ENCODE measurements at places on chromosomes 4 and X.

- DNase-seq, result no peak
These were observed 10.9 kb downstream of the NFKB1 start for GRCh38 chr4:102511830-102512605.

DNA sequence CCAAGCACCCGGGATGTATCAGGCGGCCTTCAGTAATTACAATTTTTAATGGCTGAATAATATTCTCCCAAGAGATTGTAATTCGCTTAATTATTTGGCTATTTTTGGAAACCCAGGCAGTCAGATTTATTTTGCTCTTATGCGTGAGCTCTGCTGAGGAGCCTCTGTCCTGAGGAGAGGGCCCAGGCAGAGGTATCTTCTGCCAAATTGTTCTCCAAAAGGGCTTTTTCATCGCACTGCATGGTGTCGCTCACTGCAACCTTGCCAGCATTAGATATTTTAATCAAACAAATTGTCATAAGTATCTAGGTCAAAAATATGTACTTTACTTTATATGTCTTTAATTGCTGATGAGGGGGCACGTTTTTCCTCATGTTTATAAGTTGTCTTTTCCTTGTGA, 5.8 kb downstream of the ATP2B3 start:
- DNase-seq, result no peak

DNA sequence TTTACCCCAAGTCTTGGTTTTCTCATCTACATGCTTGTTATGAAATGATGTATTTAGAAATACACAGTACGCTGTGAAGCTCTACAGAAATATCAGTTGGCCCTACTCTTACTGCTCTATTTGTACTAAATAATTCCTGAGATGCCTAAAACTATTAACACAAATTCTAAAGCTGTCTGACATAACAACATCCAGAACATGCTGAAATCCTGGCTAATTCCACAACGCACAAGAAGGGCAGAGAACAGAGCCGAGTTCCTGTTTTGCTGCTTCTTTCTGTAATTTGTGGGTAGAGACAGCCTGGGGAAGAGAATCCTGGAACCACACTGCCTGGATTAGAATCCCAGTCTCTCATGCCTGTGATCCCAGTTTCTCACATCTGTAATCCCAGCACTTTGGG, 59.0 kb downstream of the ZNF827 start:
- no peak for DNase-seq

DNA sequence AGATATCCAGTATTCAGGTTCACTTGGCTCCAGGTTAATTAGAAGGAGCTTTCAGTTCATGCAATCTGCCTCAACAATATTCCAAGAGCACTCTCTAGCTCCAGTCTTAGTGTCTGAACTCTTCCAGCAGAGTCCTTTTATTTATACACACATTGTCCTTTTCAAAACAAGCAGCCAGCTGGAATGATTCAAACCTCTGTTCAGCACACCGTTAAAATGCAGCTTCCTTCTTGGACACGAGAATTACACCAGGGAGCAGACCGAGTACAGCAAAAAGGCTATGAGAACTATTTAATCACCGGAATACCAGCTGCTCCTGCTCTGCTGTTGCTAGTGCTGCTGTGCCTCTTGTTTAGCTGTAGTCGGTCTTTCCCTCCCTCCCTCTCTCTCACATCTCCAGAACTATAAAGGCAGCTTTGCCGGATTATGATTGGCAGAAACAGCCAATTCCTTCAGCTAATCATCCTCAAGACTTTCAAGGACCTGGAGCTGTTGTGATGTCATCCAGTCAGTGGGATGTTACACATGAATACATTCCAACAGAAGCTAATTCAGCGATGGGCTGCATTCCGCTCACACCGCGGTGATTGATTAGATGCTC, at the start of gene NDST4:
Gene NDST4 (minus strand): TSS at position 115 of the 601 bp plus-strand sequence. CDS start 36,584 bp downstream, outside the sequence.
- no peak for DNase-seq

DNA sequence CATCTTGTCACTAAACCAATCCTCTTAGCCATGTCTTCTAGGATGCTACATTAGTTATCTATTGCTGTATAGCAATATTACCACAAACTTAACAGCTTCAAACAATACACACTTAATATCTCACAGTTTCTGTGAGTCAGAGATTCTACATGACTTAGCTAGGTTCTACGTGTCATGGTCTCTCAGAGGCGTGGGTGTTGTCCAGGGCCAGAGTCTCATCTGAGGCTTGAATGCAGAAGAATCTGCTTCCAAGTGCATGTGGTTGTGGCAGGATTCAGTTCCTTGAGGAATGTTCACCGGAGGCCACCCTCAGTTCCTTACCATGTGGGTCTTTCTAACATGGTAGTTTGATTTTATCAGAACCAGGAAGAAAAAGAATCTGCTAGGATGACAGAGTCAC, 26.4 kb downstream of the PPP1R2C start:
- DNase-seq, result no peak

DNA sequence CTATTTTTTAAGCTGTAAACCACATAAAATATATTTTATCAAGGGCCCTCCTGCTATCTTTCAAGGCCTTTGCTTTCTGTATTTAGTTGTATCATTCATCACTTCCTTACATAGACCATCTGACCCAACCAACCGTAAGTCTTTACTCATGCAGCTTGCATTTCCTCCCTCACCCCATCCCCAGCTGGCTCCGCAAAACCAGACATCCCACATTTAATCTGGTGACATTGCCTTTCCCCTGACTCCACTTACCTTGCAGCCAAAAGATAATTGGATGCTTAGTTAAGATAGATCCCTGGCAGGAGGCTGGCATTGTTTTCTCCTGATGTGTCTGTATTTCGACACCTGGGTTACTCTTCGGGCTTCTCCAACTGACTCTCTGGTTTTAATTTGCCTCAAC, 183.7 kb upstream of the LDB2 start:
- DNase-seq, result no peak

DNA sequence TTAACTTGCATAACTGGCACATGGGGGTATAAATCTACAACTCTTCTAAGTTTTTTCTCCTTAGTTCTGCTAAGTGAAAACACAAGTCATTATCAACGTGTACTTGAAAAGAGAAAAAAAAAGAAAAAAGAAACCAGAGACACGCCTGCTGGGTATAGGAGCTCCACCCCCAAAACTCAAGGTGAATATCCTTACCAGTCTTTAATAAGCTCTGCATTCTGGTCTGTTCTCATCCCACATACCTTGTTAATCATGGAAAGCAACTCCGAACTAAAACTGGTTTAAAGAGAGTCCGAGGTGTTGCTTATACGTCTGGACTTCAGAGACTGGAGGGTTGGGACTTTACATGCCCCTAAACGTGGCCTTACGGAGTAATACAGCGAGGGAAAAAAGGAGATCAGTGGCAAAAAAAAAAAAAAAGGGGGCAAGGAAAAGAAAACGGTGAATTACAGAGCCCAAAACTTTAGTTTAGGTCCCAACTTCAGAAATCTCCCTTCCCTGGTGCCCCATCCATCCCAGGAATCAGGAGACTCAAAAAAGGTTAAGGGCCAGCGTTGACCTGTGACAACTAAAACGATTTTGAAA, 1.0 kb downstream of the PGRMC2 start:
- no peak for DNase-seq

DNA sequence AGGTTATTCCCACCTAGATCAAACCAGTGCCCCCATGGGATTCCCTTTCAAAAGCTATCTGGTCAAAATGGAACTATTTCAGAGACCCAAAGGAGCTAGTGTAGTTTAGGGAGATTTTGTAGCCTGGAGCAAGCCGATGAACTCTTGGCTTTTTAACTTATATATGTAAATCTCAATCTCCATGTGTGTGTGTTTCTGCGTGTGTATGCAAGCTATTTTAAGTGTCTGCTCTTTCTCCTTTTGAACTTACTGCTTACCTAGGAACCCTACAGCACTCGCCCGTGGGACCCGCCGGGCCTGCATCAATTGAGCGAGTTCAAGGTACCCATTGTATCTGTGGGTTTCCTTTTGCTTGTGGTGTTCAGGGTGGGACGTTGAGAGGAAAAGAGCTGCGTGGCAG, 10.4 kb downstream of the CSTF2 start:
- DNase-seq, result no peak

DNA sequence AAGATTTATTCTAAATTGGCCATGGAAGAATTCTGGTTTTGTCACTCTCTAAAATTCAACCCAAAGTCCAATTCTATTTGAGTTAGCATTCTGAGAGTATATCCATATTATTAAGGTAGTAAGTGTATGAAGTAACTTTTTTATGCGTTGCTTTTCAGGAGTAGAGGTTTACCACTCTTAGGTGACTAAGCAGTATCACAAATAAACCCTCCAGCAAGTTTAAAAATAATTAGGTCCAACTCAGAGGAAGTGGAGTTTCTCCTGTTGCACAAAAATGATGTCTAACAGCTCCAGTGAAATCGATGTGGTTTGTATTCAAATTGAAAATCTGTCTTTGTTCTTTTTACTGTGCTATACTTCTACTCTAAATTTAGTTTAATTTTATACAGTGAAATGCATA, 6.6 kb downstream of the SCML1 start:
- DNase-seq, result no peak

GRCh38 chr4:126012691-126013290, 698.0 kb downstream of the FAT4 start:
- DNase-seq, result no peak

- DNase-seq, result no peak
These were observed 300.2 kb downstream of the USP46 start for GRCh38 chr4:52358883-52359321.

DNA sequence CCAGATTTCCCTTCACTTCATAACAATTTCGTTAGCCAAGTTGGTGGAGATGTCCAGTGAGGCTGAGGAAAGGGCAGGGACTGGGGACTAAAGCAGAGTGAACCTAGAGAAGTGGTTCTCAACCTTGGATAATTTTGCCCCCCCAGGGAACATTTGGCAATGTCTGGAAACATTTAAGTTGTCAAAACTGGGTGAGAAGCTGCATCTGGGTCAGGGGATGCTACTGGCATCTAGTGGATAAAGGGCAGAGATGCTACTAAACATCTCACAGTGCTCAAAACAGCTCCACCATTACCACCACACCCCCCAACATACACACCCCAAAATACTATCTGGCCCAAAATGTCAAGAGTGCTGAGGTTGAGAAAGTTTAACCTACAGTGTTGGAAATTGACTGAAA, 32.0 kb upstream of the FGF16 start:
- no peak for DNase-seq

- no peak for DNase-seq
These were observed 38.3 kb downstream of the SHROOM2 start for GRCh38 chrX:9824554-9824953.

DNA sequence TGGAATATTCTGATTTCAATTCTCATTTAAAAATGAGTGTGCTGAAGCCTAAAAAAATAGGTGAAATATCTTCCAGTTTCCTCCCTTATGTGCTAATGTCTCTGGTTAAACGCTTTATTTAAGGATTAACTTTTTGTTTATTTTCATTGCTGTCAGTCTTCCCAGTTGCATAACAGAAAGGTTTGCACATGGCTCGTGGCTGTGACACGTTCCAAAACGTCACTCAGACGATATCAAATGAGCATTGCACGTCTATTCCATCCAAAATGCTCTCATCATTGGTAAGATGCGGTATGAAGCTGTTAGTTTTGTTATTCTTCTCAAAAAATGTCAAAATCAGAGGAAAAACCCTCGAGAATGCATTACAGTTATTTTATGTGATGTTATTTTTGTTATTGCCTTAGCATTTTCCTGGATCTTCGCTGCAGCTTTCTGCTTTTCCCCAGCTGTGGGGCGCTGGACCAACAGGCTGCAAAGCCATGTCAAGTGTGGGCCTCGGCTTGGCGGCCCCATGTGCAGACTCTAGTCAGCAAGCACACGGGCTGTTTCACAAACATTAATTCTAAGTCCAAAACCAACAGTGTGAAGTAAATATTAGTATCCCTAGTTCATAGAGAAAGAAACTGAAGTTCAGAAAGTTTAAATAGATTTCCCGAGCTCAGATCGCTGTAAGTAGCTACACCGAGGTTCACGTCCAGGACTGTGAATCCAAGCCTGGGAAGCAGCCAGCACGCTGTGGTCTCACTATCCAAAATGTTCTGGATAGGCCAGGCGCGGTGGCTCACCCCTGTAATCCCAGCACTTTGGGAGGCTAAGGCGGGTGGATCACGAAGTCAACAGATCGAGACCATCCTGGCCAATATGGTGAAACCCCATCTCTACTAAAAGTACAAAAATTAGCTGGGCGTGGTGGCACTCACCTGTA, 793.4 kb upstream of the FRG1 start:
- no peak for DNase-seq

GRCh38 chrX:13195340-13195739, 124.5 kb downstream of the ATXN3L start:
- DNase-seq, result no peak

- DNase-seq, result no peak
These were observed 190.0 kb upstream of the NEIL3 start for GRCh38 chr4:177119691-177120090.

DNA sequence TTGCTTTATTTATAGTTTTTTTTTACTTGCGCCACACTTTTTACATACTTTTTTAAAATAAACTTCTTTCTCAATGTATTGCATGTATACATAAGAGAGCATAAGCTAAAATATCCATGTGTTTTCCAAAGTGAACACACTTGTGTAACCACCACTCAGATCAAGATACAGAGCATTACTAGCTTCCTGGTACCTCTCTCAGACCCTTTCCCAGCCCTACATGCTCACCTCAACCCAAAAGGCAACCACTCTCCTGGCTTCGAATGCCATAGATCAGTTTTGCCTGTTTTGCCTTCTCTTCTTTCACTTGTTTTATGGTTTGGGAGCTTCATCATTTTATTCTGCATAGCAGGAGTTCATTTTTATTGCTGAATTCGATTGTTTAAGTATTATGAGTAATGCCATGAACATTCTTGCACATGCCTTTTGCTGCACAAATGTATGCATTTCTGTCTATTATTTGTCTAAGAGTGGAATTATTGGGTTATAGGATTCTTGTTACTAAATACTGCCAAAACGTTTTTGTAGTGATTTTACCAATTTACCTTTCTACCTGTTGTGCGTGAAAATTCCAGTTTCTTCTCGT, 45.9 kb upstream of the NUDT6 start:
- no peak for DNase-seq

GRCh38 chr4:145480257-145480656, 1.4 kb upstream of the SMAD1 start:
- no peak for DNase-seq

DNA sequence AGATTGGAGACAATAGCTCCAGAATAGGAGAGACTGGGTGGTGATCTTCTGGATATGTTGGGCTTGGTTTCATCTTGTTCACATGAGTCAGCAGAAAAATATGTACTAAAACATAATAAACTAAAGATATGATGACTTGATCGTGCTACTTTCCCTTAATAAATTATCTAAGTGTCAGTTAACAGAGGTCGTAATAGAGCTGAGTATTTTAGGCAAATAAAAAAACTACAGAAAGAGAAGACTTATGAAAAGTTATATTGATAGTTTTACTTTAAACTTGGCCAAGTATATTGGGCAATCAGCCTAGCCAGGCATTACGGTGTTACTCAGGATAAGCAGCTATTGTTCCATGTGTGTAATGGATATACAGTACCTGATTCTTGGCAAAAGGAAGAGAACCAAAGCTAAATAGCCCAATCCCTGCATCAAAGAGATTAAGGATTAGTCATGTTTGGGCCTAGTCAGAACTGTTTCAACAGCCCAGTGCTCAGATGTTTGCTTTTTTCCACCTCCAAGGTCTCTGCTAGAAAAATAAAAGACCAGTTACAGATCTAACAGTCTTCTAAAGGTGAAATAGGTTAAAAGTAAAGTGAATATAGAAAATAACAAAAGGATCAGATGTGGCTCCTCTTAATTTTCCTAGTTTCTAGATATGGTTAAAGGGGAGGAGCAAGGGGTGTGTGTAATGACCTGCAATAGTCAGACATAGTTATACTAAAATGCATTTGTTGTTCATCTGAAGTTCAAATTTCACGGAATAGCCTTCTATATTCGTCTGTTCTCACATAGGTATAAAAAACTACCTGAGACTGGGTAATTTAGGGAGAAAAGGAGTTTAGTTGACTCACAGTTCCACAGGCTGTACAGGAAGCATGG, 262.6 kb downstream of the ADGRL3 start:
- no peak for DNase-seq

GRCh38 chr4:40562681-40563080, 67.0 kb downstream of the RBM47 start:
- DNase-seq, result no peak
